Liver (tissue), 10 donors: ENCODE measurements at places on chromosomes 6 and 20. TPM values are rescaled to one million over a fixed set of nuclear protein-coding genes. Genes with fewer than 3 reads are reported as not detected.

HLA-DQB2 gene
- not detected for total RNA-seq

- DNase-seq = no peak
Observed at GRCh38 chr20:48437146-48437545, 390.7 kb downstream of the PREX1 start.

EDN1 gene
- 0.70 TPM for total RNA-seq

DNA sequence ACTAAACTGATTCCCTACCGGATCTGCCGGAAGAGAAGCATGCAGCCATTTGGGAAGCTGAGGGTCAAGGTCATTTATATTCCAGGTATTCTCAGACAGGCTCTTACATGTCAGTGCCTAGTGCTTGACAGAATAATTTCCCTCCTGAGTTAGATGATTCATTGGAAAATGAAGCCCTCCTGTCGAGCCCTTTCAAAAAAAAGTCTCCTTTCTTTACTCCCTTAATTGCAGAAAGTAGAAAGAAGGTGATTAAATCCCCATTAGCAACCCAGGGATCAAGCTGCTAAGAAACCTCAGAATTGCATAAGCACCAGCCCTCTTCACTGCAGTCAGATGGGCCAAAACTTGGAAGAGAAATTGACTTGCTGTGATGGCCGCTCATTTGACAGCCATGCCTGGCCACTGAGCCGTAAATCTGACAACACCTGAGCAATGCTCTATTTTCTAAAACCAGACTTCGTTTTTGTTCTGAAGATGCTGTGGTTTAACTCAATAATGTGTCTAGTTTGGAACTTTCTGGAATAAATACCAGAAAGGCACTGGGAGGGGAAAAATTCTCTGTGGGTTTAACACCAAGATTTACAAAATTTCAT lies 61.0 kb upstream of the ARMH2 start:
- DNase-seq = no peak

DNA sequence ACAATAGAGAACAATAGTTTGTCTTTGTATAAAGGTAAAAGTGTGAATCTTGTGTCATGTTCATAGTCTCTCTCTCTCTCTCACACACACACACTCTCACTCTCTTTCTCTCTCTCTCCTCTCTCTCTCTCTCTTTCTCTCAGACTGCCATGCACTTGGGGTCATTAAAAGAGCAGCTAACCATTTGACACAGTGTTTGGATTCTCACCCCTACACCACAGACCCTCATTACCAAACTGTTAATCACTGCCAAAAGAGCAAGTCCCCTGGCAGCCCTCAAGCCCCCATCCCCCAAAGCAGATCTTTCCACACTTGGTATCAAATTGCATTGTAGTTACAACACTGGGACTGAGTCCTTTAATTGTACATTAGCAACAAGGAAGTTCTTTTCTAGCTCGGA lies 305.8 kb upstream of the RSPO3 start:
- DNase-seq = no peak

DNA sequence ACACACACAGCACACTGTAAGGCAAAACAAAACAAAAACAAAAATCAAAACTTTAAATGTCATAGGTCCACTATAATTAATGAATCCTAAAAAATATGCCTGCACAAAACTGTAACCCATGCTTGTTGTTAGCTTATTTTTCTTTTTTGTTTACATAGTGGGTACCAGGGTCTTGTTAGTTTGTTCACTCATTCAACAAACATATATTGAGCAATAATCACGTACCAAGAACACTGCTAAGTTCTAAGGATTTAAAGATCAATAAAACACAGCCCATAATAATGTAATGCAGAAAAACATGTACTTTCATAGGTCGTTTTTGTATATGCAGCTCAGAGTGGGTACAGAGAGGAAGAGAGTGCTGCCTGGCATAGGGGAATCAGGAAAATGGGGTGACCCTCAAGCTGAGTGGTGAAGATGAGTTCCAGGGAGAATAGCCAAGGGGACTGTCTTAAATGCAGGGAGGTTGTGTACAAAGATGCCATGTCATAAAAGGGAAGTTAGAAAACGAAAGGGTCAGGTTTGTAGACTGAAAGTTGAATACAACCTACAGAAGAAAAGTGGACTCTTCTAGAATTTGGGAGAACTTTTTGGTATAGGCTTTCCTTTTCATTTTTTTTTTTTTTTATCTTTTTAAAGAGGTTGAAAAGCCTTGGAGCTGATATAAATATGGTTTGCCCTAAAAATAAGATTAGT lies 113.3 kb upstream of the TBX18 start:
- DNase-seq = no peak

GRCh38 chr6:144314003-144314485 lies 28.9 kb downstream of the UTRN start:
- no peak for DNase-seq

DNA sequence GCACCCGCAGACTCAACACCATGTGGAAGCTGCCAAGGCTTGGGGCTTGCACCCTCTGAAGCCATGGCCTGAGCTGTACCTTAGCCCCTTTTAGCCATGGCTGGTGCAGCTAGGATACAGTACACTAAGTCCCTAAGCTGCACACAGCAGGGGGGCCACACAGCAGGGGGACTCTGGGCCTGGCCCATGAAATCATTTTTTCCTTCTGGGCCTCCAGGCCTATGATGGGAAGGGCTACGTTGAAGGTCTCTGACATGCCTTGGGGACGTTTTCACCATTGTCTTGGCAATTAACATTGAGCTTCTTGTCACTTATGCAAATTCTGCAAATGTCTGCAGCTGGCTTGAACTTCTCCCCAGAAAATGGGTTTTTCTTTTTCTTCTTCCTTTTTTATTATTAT lies 103.3 kb downstream of the SLC16A10 start:
- no peak for DNase-seq

SCUBE3 gene
- total RNA-seq = 0.08 TPM

GRCh38 chr6:119184008-119184648 lies 105.7 kb upstream of the FAM184A start:
- no peak for DNase-seq

- no peak for DNase-seq
Observed at GRCh38 chr6:34511915-34512737, 44.0 kb downstream of the SPDEF start.

DNA sequence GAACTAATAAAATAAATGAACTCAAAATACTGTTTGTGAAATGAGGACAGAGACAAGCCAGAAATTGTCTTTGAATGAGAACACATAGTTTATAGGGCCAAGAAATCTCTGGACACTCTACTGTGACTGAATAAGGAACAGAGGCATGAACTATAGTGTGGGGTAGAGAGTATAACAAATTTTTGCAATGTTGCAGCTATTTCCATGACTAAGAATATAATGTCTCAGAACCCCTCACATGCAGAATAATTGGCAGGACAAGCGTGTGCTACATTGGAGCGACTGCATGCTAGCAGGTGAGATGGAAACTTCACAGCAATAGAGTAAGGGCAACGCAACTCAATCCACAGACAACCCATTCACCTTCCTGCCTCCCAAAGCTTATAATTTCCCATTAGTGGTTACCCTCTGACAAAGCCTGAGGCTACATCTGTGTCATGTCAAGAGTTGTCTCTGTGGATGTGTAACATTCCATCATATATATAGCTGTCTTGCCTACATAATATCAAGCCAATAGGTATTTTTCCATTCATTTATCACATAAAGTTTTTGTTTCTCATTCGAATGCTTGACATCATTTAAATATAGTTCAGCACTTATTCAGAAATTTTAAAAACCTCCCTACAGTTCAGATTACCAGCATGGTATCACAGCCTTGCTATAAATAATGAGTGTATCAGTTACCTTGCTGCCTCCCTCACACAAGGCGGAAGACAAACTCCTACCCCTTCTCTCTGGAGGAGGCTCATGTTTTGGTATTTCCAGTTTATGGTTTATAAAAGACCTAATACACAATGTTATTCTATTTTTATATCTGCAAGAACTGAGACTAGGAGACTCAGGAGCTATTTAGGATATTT lies 47.9 kb upstream of the ECHDC1 start:
- no peak for DNase-seq

DNA sequence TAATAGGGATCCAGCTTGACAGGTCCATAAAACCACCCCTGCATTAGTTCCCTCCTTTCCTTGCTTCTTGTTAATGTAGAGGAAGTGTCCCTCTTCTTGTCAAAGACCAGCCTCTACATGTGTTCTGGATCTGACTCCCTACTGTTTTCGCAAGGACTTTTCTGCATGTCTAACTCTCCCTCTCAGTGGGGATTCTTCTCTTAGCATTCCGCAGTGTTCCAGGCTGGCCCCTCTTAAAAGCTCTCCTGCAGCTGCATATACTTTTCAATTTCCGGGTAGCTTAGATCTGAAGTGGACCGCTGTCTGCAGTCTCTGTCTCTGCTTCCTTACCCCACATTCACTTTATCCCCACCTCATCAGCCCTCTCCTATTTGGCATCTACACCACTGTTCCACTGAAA lies 96.1 kb upstream of the MAN1A1 start:
- no peak for DNase-seq

ELOVL2 gene
- total RNA-seq = 28.5 TPM

GRCh38 chr6:71651636-71652035 lies 234.7 kb upstream of the RIMS1 start:
- no peak for DNase-seq

LRFN2 gene
- total RNA-seq = not detected

KIAA0408 gene
- total RNA-seq = 0.28 TPM

AHI1 gene
- total RNA-seq = 5.2 TPM

- DNase-seq = no peak
Observed at GRCh38 chr6:23477586-23477985, 648.4 kb upstream of the NRSN1 start.

GRCh38 chr6:11478586-11478985 lies 59.0 kb upstream of the TMEM170B start:
- no peak for DNase-seq

DNA sequence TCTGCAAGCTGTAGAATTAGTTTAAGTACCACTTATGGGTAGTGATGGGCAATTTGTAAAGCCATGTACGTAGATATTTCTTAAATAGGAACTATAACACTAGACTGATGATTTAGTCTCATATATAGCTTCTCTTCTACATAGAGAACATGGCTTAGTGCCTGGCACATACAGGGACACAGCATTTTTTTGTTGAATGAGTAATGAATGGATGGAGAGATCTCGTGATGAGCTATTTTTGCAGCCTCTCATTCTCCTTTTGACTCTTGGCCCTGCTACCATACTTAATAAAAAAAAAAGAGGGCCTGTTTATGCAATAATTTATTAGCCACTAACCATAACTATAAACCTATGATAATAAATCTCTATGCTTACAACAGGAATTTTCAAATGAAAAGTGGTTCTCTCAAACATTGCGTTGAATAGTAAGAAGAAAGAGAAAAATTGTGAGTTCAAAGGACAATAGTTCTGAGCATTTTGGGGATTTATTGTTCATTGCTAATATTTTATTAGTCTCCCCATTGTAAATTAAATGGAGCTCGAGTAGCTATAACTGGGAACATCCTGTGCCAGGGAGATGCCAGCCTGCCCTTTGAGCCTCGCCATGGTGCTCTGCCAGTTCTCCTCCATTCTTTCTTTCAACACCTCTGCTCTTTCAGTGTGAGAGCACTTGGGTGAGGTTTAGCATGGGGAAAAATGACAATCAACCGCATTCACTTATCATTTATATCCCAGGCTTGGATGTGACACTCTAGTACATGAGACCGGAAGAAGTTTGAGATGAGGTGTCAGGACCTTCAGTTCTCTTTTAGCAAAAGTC lies 14.7 kb upstream of the RCAN2 start:
- no peak for DNase-seq
